Right renal cortex interstitium (tissue), 3 donors: ENCODE measurements at places on chromosomes 1 and 21. TPM values are rescaled to one million over a fixed set of nuclear protein-coding genes. Genes with fewer than 3 reads are reported as not detected.

Gene CD5L
- polyA plus RNA-seq = not detected

Gene HJV
- polyA plus RNA-seq = 0.16 TPM

Gene CELA3B
- not detected for polyA plus RNA-seq

Gene CELA2A
- 0.35 TPM for polyA plus RNA-seq
